ENCODE measurements at places on chromosomes 3 and 15.
A peak's percentile ranks its signal among the peaks of the same experiment; 100 is the strongest.

- DNase-seq = peak; percentile 54
Measured at GRCh38 chr3:111691293-111691909, 96.3 kb upstream of the ZBED2 start.

DNA sequence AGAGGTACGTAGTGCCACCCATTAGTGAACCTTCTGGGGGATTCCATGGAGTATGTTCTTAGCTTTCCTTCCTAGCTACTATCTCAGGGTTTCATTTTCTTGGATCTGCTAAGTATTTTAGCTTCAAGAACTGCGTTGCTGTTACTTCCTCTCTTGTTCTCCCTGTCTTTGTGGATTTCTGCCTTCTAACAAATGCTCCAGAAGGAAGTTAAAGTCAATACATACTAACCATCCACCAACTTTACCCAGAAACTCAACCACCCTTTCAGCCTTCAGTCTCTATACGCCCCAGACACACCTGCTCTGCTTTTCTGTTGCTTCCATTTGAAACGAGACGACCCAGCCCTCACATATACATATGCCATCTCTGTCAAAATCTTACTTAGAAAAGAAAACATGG is 2.4 kb upstream of the KLF13 start:
- no peak for DNase-seq

- no peak for DNase-seq
Measured at GRCh38 chr3:61081554-61081953, 169.7 kb downstream of the FHIT start.

GRCh38 chr15:98795980-98796379 is 147.6 kb downstream of the IGF1R start:
- no peak for DNase-seq

DNA sequence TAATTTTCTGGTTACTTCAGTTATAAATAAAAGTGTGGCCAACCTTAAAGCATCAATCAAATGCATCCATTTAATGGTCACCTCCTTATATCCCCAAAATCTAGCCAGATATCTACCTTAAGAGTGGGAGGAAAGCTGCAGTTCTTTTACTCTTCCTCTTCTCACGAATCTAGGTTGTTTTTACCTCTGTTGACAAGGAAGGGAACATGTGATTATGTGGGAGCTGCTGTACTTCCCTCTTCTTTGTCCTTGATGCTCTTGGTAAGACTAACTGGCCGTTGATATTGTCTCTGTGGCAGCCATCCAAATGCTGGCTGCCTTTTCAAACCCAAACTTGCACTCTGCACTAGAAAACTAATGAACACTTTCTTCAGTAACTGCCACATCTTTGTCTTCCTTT is 275.3 kb upstream of the CADM2 start:
- no peak for DNase-seq

DNA sequence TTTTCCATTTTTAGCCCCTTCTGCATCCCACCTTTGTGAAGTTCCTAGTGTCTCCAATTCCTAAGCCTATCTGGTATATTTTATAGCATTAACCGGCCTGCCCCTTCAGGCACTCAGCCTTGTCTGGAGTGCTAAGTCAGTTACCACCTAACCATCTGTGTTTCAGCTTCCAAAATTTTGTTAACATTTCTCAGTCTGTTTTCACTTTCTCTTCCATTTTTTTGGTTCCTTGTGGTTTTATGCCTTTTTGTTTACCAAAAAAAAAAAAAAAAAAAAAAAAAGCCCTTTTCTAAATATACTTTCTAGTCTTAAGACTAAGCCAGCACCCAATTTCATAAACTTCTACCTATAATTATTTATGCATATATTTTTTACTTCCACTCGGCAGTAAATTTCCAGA is 92.4 kb downstream of the CSNK1G1 start:
- no peak for DNase-seq

- DNase-seq = no peak
Measured at GRCh38 chr15:29854413-29854812, 32.1 kb upstream of the TJP1 start.

DNA sequence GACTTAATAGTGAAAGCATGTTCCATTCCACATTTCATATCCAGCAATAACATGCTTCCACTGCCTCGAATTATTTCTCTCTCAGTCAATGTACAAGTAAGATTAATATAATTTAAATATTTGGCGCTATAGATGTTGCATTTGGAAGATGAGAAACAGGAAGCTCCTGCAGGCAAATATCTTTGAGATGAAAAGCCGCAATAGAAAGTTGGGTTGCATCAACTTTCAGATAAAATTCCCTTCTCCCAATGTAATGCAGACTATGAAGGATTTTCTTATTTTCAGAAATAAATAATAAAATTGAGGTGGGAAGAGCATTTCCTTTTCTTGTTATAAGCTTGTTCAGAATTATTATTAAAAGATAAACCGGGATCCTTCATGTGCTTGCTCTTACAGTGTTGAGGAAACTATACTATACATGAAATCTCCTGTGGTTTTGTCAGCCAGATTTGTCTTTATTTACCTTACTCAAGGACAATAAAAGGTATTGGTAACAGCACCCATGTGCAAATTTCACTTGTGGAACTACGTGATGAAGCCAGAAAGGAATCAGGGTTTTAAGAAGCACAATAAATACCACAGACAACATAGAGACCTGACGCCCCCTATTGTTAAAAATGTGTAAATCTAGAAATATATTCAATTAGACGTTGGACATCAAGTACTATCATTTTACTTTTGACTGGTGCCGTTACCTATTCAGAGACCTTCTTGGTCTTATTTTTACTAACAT is 307.0 kb downstream of the ARPP21 start:
- no peak for DNase-seq

DNA sequence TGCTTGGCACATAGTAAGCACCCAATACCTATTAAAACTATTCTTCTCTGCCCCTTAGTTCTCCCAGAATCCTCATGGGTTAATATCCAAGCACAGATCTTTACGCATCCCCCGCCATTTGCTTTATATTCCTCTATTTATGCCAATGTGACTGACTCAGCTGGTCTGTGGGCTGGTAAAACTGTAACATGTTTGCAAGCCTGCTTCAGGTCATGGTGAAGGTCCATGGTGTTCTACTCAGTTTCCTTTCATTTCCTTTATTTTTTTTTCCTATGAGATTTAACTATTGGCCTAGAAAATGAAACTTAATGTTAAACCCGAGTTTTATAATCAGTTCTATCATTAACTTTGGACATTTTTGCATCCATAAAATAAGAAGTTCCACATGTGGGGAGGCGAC is 47.0 kb downstream of the FRMD4B start:
- DNase-seq = no peak

- peak; percentile 36 for DNase-seq
Measured at GRCh38 chr3:66483409-66483906, 17.4 kb downstream of the LRIG1 start.

- DNase-seq = no peak
Measured at GRCh38 chr15:67762610-67763368, 62.5 kb upstream of the SKOR1 start.

DNA sequence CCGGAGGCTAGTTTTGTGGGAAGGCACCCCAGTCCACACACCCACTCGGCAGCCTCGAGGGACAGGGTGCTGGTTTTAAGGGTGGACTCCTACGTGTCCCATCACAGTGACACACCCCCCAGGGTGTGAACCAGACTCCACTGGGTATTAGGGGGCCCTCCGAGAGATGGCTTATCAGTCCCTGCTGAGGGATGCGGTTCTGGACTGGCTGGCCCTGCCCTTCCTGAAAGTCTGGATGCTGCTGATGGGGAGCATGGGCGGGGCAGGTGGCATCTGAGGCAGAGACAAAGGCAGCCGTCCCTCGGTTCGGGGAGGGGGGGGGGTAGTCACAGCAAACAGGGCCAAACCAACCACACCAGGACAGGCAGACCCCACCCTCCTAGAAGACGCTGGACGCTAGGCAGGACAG is 939 bp upstream of the ULK3 start:
- no peak for DNase-seq

DNA sequence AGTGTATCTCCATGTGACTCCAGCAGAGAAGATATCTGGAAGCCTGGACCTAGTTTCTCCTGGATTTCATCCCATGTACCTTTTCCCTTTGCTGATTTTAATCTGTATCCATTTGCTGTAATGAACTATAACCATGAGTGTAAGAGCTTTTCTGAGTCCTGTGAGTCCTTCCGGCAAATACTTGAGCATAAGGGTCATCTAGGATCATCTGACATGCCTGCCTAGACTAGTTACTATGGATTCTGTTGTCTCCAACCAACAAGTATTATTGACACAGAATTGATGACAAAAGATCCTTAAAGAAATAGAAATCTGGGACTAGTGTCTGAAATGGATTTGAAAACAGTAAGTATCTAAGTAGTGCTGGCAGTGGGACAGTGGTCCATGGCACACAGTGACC is 11.3 kb upstream of the UBE3A start:
- DNase-seq = no peak

GRCh38 chr15:98803228-98804056 is 155.1 kb downstream of the IGF1R start:
- no peak for DNase-seq

DNA sequence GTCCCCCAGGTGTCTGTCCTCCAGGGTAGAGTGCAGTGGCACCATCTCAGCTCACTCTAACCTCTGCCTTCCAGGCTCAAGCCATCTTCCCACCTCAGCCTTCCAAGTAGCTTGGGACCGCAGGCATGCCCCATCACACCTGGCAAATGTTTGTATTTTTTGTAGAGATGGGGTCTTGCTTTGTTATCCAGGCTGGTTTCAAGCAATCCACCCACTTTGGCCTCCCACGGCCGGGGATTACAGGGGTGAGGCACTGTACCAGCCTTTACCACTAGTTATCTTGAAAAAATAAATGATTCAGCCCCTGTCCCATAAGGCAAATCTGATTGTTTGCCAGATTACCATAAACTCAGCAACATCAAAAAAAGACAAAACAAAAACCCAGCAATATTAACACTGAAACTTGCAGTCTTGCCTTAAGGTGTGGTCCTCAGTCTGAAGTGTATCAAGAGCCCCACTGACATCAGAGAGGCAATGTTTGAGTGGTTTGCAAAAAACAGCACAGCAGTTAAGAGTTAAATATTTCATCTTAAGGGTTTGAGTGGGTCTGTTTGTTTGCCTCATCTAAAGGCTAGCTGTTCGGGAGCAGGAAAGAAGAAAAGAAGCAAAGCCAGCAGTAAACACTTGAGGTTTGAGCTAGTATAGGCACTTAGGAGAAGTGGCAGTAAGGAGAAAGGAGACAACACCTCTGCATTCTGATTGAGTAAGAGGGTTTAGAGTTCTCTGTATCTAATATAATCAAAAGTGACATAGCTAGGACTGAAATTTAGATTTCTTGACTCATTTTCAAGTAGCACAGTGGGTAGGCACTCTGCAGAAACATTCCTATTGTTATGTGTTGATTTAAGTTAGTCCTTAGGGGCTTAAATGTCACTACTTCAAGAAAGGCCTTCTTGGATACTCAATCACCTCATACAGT is 26.3 kb upstream of the EDEM1 start:
- DNase-seq = no peak

GRCh38 chr3:126620738-126621137 is 34.2 kb downstream of the TXNRD3 start:
- no peak for DNase-seq

DNA sequence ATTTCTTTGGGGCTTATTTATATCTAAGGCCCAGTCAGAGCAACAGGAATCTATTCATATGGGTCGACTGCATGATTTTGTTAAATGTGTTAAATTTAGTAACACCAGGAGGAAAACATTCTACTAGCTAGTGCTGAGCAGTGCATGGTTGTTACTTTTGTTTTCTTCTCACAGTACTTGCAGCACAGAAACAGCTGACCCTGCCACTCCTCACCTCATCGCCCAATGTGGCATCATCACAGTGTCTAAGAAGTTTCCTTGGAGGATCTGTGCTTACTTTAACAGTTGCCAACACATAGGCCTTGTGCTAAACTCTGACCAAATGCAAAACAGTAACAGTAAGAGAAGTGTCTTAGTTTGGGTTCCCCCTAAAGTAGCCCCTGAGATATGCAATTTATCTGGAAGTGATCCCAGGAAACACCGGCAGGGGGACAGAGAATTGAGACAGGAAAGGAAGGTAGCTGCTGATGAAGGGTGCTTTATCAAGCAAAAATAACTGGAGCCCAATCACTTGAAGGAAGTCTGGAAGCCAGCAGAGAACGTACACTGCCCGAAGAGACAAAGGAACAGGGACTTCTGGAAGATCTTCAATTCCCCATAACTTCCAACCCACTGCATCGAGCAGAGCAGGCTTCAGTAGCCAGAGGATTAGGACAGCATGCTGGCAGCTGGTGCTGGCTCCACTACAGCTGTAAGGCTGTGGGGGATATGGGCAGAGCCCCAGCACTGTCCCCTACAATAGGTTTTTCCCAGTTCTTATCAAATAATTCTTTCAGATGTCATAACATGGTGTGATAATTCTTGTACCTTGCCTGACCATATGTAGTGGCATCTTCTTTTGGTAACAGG is 36.0 kb upstream of the ULK4 start:
- no peak for DNase-seq
